Natural killer cell (primary cell): ENCODE measurements at places on chromosomes 2 and 18.

GRCh38 chr2:74849228-74849892, 15.4 kb downstream of the HK2 start:
- no peaks in the 10 kb centered on the region for H3K36me3 ChIP-seq
- H3K27me3 ChIP-seq, result no peaks in the 10 kb centered on the region
- peaks cover 39% of the 10 kb centered on the region for H3K4me1 ChIP-seq
- H3K27ac ChIP-seq, result peak overlapping the region; percentile 60

DNA sequence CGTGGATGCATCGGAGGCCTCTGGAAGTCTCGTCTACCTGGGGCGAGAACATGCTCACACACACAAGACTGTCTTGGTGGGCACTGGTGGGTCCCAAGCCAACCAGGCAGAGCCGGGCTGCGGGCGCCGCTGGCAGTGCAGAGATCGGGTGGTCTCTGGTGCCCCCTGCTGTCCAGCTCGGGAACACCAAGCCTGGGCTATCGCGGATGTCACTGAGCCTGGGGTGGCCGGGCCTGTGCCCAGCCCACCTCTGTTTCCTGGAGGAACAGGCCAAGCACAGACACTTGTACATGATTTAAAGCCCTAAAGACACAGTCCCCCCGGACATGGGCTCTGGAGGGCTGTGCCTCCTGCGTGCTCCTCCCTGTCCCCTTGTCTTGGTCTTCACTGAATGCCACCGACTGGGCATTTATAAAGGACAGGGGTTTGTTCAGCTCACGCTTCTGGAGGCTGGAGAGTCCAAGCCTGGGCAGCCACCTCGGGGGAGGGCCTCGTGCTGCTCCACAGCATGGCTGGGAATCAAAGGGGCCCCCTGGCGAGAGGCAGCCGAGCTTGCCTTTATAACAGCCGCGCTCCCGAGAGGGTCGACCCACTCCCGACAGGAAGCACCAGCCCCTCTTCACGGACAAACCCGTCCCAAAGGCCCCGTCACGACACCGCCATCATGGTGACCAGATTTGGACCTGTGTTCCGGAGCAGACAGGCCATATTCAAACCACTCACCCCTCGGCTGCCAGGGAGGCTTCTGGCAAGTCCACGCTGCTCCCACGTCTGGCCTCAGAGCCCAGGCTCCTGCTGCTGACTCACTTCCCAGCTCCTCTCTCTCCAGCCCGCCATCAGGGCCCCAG, 3.6 kb upstream of the OTOS start:
- no peak overlapping the region for H3K4me3 ChIP-seq
- peaks cover 2% of the 10 kb centered on the region for H3K4me1 ChIP-seq
- peak; percentile 88 for DNase-seq
- H3K27ac ChIP-seq, result no peak overlapping the region
- no peaks in the 10 kb centered on the region for H3K36me3 ChIP-seq
- no peaks in the 10 kb centered on the region for H3K27me3 ChIP-seq

- no peak overlapping the region for H3K27ac ChIP-seq
- H3K4me1 ChIP-seq, result no peaks in the 10 kb centered on the region
- H3K27me3 ChIP-seq, result no peaks in the 10 kb centered on the region
- no peak for DNase-seq
- H3K36me3 ChIP-seq, result no peaks in the 10 kb centered on the region
Measured at GRCh38 chr2:32835148-32835547, 111.6 kb upstream of the LTBP1 start.

GRCh38 chr2:27891673-27892105, 1.2 kb downstream of the BABAM2 start:
- peak overlapping the region; percentile 100 for H3K27ac ChIP-seq
- H3K4me1 ChIP-seq, result peaks cover 17% of the 10 kb centered on the region
- no peak overlapping the region for H3K4me3 ChIP-seq
- no peak for DNase-seq
- H3K27me3 ChIP-seq, result no peaks in the 10 kb centered on the region

- no peaks in the 10 kb centered on the region for H3K36me3 ChIP-seq
- no peak overlapping the region for H3K4me3 ChIP-seq
- no peaks in the 10 kb centered on the region for H3K4me1 ChIP-seq
- H3K27ac ChIP-seq, result no peak overlapping the region
- no peaks in the 10 kb centered on the region for H3K27me3 ChIP-seq
Measured at GRCh38 chr2:28484835-28485234, 11.0 kb upstream of the PLB1 start.

GRCh38 chr2:180698668-180699067, 281.7 kb upstream of the UBE2E3 start:
- H3K36me3 ChIP-seq, result no peaks in the 10 kb centered on the region
- no peaks in the 10 kb centered on the region for H3K27me3 ChIP-seq
- no peak overlapping the region for H3K4me3 ChIP-seq
- H3K4me1 ChIP-seq, result no peaks in the 10 kb centered on the region

DNA sequence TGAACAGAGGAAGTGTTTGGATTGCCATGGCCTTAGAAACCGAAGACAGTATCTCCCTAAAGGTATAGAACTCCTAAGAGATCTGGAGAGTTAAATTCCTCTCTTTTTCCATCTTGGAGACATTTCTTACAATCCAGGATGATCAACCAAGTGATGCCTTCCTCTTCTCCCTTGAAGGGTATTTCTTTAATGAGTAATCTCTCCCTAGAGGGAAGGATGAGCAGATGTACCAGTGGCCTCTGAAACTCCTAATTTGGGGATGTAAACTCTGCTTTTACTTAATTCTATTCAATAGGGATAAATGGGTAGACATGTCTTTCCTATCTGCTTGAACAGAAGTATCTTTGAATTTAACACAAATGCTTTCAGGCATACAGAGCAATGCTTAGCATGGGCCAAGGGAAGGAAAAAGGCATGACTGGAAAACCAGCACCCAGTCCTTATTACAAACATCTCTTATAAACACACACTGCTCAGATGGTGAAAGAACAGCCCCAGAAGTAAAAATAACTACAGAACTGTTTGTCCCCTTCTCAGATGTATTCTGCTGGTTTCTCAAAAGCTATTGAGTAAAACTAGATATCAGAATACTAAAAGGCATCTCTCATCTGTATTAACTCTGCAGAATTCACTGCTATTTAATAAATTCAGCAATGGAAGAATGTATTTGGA, 4.7 kb upstream of the THNSL2 start:
- DNase-seq, result no peak
- H3K4me3 ChIP-seq, result no peak overlapping the region
- no peaks in the 10 kb centered on the region for H3K36me3 ChIP-seq
- no peak overlapping the region for H3K27ac ChIP-seq
- peaks cover 8% of the 10 kb centered on the region for H3K4me1 ChIP-seq

- DNase-seq, result no peak
- no peaks in the 10 kb centered on the region for H3K36me3 ChIP-seq
- H3K27ac ChIP-seq, result no peak overlapping the region
- H3K4me1 ChIP-seq, result peaks cover 7% of the 10 kb centered on the region
- H3K27me3 ChIP-seq, result no peaks in the 10 kb centered on the region
Measured at GRCh38 chr2:215746226-215746886, 267.0 kb downstream of the MREG start.

DNA sequence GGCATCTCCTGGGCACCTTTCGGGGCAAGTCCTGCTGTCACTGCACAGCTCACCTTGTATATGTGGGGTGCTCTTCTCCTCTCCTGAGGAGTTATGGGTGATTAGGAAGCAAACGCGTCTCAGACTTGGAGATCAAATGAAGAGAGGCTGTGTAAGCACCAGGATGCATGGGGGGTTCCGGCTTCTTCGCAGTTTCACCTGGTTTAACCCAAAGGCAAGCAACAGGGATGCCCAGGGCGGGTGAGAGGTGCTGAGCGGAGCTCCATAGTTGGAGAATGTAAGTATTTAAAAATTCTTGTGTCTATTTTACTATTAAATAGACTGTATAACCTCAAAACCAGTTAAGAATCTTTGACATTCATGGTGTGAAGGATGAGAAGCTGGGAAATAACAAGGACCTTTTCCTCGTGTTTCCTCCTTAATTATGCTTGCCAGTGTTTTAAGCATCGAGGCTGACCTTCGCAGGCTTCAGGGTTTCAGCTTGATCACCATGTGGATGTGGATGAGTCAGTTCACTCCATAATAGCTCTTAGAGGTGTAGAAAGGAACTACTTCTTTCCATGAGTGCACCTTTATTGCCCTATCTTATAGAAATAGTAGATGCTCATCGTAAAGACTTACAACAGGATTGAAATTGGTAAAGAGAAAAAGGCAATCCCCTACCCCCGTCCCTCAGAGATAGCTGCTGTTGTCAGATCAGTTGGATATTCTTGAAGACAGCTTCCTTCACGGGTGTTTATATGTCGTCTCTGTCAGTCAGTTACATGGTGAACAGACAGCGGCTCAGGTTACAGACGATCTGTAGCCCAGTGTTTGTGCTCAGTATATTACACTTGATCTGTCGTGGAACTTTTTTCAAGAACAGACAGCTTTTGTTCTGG, 201.1 kb downstream of the AGAP1 start:
- no peak overlapping the region for H3K27ac ChIP-seq
- DNase-seq, result no peak
- H3K36me3 ChIP-seq, result no peaks in the 10 kb centered on the region
- no peaks in the 10 kb centered on the region for H3K27me3 ChIP-seq
- H3K4me3 ChIP-seq, result no peak overlapping the region

- H3K27ac ChIP-seq, result no peak overlapping the region
- H3K4me1 ChIP-seq, result no peaks in the 10 kb centered on the region
- DNase-seq, result no peak
- no peak overlapping the region for H3K4me3 ChIP-seq
- no peaks in the 10 kb centered on the region for H3K36me3 ChIP-seq
- H3K27me3 ChIP-seq, result no peaks in the 10 kb centered on the region
Measured at GRCh38 chr2:17604050-17604449, 63.6 kb downstream of the VSNL1 start.

DNA sequence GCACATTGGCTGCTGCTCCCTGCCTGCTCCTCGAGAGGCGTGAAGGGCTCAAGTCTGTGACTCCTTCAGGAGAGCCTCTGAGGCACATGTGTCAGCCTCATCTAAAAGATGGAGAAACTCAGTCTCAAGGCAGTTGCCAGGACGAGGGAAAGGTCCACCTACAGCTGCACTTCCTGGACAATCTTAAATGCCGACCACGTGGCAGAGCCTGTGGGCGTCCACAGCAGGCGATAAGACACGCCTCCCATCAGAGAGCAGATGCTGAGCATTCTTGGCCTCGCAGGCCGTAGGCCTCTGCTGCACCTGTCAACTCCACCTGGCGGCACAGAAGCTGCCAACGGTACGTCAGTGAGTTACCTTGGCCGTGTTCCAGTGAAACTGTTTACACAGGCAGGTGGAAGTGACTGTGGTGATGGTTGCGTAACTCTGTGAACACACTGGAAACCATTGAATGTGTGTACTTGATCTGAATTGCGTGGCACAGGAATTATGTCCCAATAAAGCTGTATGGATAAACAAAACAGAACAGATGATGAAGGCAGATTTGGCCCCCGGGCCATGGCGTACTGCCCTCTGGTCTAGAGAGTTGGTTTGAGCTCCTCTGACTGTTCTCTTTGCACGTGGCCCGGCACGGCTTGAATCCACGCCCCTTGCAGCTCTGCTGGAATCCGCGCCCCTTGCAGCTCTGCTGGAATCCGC, 114.5 kb downstream of the RNF144A start:
- peaks cover 8% of the 10 kb centered on the region for H3K4me1 ChIP-seq
- H3K27ac ChIP-seq, result no peak overlapping the region
- DNase-seq, result peak; percentile 79
- peaks cover 45% of the 10 kb centered on the region for H3K36me3 ChIP-seq

DNA sequence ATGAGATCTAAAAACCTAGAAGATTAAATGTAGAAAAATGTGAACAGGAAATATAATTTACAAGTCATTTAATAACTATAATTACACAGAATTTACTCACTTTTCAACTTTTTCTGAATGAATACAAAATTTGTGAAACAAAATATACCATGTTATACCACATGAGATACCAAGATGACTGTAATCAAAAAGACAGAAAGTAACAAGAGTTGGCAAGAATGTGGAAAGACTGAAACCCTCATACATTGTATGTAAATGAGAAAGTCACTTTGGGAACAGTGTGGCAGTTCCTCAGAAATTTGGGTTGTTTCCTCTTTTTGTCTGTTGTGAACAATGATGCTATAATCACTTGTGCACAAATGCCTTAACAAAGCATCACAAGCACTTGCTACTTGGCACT, 145.4 kb upstream of the ZNF804A start:
- no peak for DNase-seq
- H3K36me3 ChIP-seq, result no peaks in the 10 kb centered on the region
- H3K27me3 ChIP-seq, result no peaks in the 10 kb centered on the region
- no peak overlapping the region for H3K27ac ChIP-seq

DNA sequence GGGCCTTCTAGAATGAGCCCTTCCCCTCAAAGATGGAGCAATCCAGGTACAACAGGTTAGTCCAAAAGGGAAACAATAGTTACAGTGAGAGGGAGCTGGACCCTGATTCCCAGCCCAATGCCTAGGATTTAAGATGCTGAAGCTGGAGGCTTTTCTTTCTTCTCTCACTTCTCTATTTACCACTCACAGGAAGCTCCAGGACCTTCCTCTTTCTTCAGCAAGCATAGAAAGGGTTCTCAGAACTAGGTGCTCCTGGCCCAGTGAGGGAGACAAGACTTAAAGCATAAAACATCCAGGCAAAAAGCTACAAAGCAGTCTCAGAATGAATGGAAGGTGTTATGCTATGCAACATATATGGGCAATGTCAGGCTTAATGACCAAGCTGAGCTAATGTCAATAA, 279.0 kb downstream of the SRBD1 start:
- H3K4me1 ChIP-seq, result no peaks in the 10 kb centered on the region
- H3K36me3 ChIP-seq, result no peaks in the 10 kb centered on the region
- no peak overlapping the region for H3K4me3 ChIP-seq
- no peak overlapping the region for H3K27ac ChIP-seq
- no peaks in the 10 kb centered on the region for H3K27me3 ChIP-seq
- DNase-seq, result no peak

GRCh38 chr2:167415068-167415467, 526.8 kb downstream of the XIRP2 start:
- no peak overlapping the region for H3K4me3 ChIP-seq
- H3K4me1 ChIP-seq, result no peaks in the 10 kb centered on the region
- H3K27ac ChIP-seq, result no peak overlapping the region
- H3K27me3 ChIP-seq, result no peaks in the 10 kb centered on the region
